Stimulated activated CD8-positive, alpha-beta memory T cell treated with anti-CD3 and anti-CD28 coated beads, Interleukin-7, amount 100 ng/mL, for 1 hour (primary cell): ENCODE measurements at places on chromosomes 2 and 18.

DNA sequence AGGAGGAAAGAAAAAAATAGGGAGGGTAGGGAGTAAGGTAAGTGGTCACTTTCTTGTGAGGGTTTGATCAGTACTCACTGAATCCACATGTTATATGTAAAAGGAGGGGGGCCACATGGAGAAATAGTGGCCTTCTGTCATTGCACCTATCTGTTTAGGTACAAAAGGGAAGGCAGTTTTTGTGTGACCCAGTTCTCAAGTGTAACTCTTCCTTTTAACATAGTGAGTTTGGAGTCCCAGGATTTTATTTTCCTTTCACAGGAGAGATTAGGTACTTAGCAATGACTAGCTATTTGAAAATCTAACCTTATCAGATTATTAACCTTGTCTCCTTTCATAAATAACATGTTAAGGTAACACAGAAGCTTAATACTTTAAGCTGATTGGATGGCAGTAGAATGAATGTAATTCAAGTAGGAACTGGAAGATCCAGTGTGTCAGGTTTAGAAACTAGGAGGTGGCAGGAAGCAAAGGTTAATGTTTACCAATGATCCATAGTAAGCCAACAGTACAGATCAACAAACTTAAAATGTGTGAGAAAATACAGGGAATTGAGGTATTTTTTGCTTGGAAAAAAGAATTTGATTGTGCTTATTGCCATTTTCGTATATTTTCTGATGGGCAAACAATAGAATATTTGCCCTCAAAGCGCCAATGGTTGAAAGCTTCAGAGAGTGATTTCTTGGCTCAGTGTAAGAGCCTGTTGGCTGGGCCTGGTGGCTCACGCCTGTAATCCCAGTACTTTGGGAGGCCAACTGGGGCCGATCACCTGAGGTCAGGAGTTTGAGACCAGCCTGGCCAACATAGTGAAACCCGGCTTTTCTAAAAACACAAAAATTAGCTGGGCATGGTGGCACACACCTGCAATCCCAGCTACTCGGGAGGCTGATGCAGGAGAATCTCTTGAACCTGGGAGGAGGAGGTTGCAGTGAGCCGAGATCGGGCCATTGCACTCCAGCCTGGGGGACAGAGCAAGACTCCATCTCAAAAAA is 11.3 kb downstream of the HNMT start:
- DNase-seq = no peak

GRCh38 chr18:30999887-31000628 is 42.5 kb downstream of the DSC3 start:
- DNase-seq = no peak

- no peak for DNase-seq
Measured at GRCh38 chr2:235220331-235220730, 268.5 kb downstream of the SH3BP4 start.

- no peak for DNase-seq
Measured at GRCh38 chr2:162037028-162037795, 36.8 kb downstream of the DPP4 start.

GRCh38 chr2:176648700-176649297 is 379.6 kb downstream of the MTX2 start:
- no peak for DNase-seq

- DNase-seq = no peak
Measured at GRCh38 chr2:6538607-6539006, 327.1 kb downstream of the CMPK2 start.

- no peak for DNase-seq
Measured at GRCh38 chr2:63865159-63865799, 23.6 kb downstream of the UGP2 start.

GRCh38 chr2:169143998-169144397 is 74.6 kb downstream of the DHRS9 start:
- DNase-seq = no peak

GRCh38 chr2:194946826-194947225 is 710.2 kb upstream of the SLC39A10 start:
- no peak for DNase-seq

- DNase-seq = no peak
Measured at GRCh38 chr18:56748698-56749268, 97.6 kb downstream of the WDR7 start.

GRCh38 chr2:218540015-218540414 is 28.1 kb downstream of the USP37 start:
- DNase-seq = no peak

- DNase-seq = no peak
Measured at GRCh38 chr18:777021-777420, 35.0 kb downstream of the YES1 start.

GRCh38 chr2:20650393-20650876 is 463 bp downstream of the HS1BP3 start:
- no peak for DNase-seq

DNA sequence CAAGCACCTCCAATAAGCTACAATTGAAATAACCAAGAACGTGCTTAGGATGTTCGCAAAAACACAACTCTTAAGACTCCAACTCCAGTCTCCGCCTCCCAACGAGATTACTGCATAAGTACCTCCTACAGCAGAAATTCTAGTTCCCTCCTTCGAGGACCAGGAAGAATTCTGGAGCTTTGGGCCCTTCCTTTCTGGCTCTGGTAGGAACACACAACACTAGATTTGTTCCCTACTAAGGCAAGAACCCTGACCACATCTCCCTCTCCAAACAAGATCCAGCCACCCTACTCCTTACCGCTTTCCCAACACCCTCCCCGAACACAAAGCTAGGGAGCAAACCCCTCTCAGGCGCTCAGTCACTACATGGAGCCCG is 721 bp downstream of the ADAM17 start:
- DNase-seq = no peak

GRCh38 chr2:158806941-158807340 is 11.8 kb downstream of the DAPL1 start:
- DNase-seq = no peak

DNA sequence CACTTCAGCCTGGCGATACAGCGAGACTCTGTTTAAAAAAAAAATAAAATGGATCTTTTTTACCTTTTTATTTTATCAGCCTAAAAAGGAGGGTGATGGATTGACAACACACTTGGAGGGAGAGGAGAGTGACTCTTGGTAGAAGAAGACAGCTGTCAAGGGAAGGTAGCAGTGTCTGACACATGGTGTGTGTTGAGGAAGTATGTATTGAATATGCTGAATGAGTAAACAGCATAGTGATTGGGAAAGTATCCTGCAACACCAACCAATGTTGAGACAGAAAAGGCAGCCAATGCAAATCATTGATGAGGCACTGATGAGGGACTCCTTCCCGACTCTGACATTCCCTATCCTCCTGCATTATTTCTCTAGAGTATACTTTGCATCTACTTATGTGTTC is 306.4 kb downstream of the LPIN1 start:
- DNase-seq = no peak

- no peak for DNase-seq
Measured at GRCh38 chr2:21067859-21068537, 24.1 kb upstream of the APOB start.

DNA sequence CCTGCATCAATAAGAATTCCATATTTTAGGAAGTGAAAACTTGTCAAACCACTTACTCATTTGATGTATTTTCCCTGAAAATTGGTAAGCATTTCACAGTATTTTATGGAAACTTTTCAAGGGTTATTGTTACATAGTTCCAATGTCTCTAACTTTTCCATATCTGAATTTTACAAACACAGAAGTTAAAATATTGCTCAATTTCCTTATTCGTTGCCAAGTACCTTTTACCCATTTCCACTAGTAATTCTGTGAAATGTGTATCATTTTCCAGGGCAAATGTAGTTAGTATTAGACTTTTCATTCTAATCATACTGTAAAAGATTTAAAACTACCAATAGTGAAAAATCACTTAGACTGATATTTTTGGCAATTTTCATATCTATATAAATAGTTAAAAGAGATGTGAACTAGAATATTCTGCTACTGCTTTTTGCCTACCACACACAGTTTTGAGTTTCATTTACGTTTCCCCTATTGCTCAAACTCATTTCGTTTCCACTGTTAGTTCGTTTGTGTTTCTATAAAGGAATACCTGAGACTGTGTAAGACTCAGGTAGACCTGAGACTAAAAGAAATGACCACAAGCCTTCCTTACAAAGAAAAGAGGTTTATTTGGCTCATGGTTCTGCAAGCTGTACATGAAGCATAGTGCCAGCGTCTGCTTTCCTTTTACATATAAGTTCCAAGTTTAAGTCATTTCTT is 86.3 kb downstream of the PMS1 start:
- no peak for DNase-seq

DNA sequence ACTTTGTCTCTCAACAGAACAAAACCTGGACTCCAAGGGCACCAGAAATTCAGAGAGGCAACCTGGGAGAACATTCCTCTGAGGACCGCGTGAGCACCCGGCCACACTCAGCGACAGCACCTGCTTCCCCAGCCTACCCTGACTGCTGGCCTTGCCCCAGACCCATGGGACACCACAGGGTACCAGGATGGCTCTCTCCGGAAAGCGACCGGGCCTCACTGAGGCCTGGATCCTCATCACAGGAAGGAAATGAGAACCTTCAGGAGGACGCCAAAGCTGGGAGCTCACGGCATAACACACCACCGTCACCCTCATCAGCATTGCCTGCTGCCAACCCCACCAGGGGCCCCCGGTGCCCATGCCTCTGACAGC is 38.9 kb downstream of the HS6ST1 start:
- no peak for DNase-seq

DNA sequence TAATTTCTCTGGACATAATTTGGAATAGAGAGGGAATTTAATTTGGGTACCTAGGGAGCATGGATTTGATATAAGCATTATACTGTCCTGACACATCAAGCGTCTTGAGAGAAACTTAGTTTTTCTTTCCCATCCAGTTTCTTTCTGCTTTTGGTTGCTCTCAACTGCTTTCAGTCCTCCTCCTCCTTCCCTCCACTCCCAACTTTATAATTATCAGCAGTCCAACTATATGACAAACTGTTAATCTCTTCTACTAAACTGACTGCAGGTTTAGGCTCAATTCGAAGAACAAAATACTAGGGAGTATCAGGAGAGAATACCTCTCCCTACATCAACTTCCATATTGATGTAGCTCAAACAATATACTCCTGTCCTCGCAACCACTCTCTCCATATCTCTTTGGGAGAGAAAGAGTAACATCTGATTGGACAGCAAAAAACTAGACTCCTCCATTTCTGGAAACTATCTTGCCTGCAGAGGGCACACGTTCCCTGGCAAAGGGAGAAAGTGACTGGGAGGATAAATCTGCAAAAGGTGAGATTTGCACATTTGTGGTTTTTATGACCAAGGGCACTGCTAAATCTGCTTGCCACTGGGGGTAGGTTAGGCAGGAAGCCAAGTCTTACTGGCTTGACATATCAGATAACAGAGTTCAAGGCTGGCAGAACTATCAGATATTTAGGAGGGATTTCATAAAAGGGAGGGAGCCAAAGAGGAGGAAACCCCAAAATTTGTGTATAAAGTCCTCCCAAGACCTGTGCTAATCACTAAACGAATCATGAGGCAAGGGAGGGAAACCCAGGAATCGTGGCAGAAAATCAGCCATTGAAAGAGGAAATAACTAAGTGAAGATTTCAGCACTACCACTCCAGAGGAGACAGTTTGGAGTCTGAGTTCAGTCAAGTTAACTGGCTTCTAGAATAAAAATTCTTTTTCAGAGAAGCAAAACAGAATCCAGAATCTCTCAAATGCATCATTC is 40.0 kb downstream of the ICA1L start:
- DNase-seq = peak; percentile 2

DNA sequence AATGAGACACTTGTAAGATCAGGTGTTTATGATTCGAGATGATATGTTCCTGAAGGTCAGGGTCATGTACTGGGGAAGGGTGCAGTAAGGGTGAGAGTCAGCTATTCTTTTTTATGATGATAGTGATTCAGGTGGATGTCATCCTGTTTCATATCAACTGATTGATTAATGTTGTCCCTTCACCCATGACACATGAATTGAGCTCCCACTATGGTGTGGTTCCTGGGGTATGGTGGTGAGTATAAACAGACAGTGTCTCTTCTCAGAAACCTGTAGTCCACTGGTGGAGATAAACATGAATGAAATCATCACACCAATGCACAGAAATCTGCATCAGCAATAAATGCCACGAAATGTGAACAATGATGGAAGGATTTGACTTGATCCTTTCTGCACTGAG is 37.4 kb upstream of the PAX8 start:
- DNase-seq = no peak

DNA sequence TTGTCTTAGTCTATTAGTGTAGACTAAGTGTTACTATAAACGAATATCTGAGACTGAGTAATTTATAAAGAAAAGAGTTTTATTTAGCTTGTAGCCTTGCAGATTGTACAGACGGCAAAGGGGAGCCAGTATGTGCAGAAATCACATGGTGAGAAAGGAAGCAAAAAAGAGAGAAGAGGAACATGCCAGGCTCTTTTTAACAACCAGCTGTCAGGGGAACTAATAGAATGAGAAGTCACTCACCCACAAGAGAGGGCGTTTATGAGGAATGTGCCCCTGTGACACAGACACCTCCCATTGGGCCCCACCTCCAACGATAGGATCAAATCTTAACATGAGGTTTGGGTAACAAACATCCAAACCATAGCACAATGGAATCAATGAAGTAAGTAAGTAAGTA is 20.6 kb upstream of the ZNF804A start:
- DNase-seq = no peak

DNA sequence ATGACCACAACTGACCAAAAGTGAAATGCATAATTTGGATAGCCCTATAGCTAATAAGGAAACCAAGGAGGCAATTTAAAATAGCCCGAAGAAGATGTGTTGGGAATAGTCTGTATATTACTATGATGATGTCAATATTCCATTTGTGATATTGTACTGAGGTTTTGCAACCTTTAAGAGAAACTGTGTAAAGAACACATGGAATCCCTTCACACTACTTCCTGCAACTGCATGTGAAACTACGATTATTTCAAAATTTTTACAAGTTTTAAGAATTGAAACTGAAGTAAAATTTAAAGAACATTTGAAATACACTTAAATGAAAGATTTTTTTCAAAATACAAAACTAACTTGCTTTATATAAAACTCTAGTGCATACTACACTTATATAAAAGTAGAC is 504.3 kb upstream of the ID2 start:
- DNase-seq = no peak

DNA sequence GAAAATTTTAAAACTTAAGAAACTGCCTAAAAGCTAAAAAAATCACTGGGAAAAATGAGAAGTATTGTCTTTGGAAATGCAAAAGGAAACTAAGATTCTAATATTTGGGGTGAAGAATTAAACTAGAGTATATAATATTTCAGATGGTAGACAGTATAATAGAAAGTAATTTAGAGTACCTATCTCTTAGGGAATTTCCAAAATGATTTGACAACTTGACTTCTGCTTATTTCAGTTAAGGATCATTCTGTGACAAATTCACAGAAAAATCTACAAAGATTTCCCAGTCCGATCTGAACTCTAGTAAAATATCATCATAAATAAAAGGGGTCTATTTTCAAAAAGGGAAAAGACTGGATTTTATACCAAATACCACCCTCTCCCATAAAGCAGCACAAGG is 99.6 kb downstream of the ATAD2B start:
- no peak for DNase-seq

- no peak for DNase-seq
Measured at GRCh38 chr2:18411626-18412025, 148.8 kb downstream of the RDH14 start.

GRCh38 chr2:6971502-6971901 is 54.3 kb downstream of the RNF144A start:
- no peak for DNase-seq

GRCh38 chr2:169540146-169540545 is 30.6 kb downstream of the KLHL41 start:
- no peak for DNase-seq
